ENCODE measurements at places on chromosomes 12 and 14.
A peak's percentile ranks its signal among the peaks of the same experiment; 100 is the strongest.

GRCh38 chr12:54432815-54433164 is 13.7 kb upstream of the ITGA5 start:
- H3K27me3 ChIP-seq, result peaks cover 14% of the 10 kb centered on the region
- H3K36me3 ChIP-seq, result no peaks in the 10 kb centered on the region
- no peak for DNase-seq
- H3K4me1 ChIP-seq, result peaks cover 21% of the 10 kb centered on the region
- no peak overlapping the region for H3K4me3 ChIP-seq

DNA sequence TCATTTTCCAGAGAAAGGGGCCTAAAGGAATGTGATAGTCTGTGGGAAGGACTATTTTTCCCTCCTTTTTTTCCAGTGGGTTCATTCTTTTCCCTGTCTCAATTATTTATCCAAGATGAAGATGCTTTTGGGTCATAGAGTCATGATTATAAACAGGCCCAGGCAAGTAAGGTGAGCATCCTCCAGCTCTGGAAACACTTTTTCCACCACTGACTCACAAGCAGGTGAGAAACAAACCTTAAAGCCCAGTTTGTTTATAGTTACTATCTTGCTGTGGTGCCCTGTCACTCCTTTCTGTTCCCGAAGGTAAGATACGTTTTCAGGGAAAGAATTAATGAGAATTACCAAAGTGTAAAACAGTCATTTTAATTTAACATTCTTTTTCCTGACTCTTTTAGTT is 107.7 kb upstream of the IFNG-AS1 start:
- H3K27me3 ChIP-seq, result peaks cover 15% of the 10 kb centered on the region
- no peaks in the 10 kb centered on the region for H3K4me1 ChIP-seq
- no peak for DNase-seq

DNA sequence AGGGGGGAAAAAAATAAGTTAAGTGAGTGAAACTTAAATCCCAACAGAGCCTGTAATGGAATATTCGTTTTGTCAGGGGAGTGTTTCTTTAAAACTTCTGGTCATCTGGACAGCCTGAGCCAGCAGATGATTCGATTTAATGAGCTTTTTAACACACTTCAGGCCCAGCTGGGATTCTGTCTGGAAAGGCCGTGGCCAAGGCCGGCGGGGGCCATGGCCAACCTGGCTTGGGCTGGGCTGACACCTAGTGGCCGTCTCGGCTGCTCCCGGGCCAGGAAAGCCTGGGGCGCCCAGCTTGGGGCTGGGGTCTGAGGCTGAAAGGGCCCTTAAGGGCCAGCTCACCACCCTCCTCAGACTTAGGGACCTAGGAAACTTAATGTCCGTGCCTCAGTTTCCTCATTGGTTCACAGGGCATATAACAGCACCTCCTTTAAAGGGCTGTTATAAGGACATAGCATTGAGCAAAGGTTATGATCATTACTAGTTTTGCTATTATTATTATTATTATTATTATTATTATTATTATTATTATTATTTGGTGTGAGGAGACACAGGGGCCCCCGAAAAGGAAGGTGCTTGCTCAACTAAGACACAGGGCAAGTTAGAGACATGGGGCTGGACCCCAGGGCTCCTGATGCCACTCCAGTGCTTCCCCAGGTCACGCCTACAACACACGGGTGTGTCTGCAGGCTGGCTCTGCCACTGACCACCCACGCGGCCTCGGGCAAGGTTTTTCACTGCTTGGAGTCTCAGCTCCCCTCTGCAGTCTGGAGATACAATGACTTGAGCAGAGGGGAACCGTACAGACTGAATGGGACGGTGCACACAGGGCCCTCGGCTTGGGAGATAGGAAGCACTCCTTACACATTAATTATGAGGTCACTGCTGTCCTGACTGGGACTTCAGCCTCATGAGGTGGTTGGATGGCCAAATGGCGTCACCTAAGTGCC is 84.0 kb downstream of the SYNE3 start:
- peaks cover 70% of the 10 kb centered on the region for H3K36me3 ChIP-seq
- H3K27ac ChIP-seq, result no peak overlapping the region
- no peak for DNase-seq
- no peaks in the 10 kb centered on the region for H3K27me3 ChIP-seq
- peaks cover 12% of the 10 kb centered on the region for H3K4me1 ChIP-seq

- H3K27ac ChIP-seq, result peak overlapping the region; percentile 94
- DNase-seq, result peak; percentile 74
- H3K4me1 ChIP-seq, result peaks cover 28% of the 10 kb centered on the region
- peaks cover 12% of the 10 kb centered on the region for H3K36me3 ChIP-seq
- H3K27me3 ChIP-seq, result no peaks in the 10 kb centered on the region
- peak overlapping the region; percentile 90 for H3K4me3 ChIP-seq
These were observed 32.4 kb downstream of the BICD1 start for GRCh38 chr12:32139064-32139421.

GRCh38 chr12:84862186-84862585 is 50.4 kb downstream of the SLC6A15 start:
- no peak overlapping the region for H3K4me3 ChIP-seq
- no peaks in the 10 kb centered on the region for H3K4me1 ChIP-seq
- no peak overlapping the region for H3K27ac ChIP-seq

- no peaks in the 10 kb centered on the region for H3K36me3 ChIP-seq
- no peaks in the 10 kb centered on the region for H3K27me3 ChIP-seq
- H3K4me3 ChIP-seq, result no peak overlapping the region
- no peak for DNase-seq
- no peak overlapping the region for H3K27ac ChIP-seq
These were observed 227.2 kb downstream of the BTG1 start for GRCh38 chr12:91918431-91918830.

GRCh38 chr12:103013741-103014300 is 56.3 kb downstream of the ASCL1 start:
- no peaks in the 10 kb centered on the region for H3K4me1 ChIP-seq
- DNase-seq, result no peak
- no peak overlapping the region for H3K4me3 ChIP-seq
- H3K27me3 ChIP-seq, result peaks cover 26% of the 10 kb centered on the region
- H3K36me3 ChIP-seq, result no peaks in the 10 kb centered on the region

DNA sequence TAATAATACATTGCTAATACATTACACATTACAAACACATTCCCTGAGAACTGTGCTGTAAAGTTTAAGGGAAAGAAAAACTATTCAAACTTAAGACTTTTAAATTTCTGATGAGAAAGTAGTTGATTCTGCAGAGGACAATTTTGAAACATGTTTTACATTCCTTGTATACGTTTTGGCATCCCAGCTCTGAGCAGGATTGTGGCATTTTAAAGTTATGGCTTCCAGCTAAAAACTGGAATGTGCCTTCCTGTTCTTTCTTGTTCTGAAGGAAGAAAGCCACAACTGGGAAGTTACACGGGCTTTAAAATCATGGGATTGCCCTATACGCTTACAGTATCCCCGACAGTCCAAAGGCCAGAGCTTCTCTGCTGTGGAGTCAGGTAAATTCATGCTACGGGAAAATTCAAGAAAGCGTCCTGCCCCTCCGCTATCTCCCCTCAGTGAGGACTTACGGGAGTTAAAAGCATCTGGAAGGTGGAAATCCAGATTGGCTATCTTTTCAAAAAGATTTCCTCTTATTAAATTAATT is 10.8 kb upstream of the KLHL42 start:
- no peak overlapping the region for H3K27ac ChIP-seq
- H3K36me3 ChIP-seq, result no peaks in the 10 kb centered on the region
- no peak for DNase-seq
- no peaks in the 10 kb centered on the region for H3K27me3 ChIP-seq
- H3K4me1 ChIP-seq, result no peaks in the 10 kb centered on the region

DNA sequence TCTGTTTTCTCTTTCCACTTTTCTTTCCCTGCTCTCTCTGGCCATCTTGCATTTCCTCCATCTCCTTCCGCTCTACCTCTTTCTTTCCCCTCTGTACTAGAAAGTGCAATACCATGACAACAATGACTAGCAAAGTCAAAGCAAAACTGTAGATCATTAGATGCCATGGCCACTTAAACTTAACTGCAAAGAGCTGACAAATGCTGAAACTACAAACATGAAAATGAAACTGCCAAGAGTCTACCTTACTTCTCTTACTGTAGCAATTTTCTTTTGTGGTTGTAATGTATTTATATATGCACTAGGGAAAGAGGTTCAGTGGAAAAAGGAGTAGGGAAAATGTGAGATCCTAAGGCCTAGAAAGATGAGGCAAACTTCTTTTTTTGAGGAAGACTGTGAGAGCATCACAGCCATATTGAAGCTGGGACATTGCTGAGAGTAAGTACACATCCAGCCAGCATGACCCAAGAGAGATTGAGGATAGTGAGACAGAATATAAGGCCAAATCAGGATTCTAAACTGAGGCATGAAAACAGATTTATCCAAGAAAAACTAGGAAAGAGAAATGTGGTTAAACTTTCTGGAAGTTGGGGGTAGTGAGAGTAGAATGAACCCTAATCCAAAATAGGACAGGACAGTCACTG is 276.6 kb upstream of the NAV3 start:
- H3K27me3 ChIP-seq, result no peaks in the 10 kb centered on the region
- H3K27ac ChIP-seq, result no peak overlapping the region
- DNase-seq, result no peak
- H3K4me3 ChIP-seq, result no peak overlapping the region
- H3K36me3 ChIP-seq, result no peaks in the 10 kb centered on the region
- no peaks in the 10 kb centered on the region for H3K4me1 ChIP-seq

DNA sequence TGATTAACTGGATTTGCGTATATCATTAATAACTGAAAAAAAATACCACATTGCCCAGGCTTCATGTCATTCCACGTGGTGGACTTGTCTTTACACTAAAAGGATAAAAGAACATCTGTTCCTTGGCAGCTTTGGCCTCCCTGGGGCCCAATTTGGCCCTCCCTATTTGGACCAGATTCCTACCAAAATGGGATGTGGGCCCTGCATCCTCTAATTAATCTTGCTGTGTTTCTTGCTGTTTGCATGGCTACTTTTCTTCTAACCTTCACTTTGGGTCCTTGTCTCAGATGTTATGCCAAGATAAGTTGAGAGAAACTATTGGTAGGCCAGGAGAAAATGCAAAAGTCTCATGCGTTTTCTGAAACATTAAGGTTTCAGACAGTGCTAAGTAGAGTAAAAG is 57.5 kb downstream of the PTHLH start:
- H3K4me3 ChIP-seq, result no peak overlapping the region
- H3K4me1 ChIP-seq, result no peaks in the 10 kb centered on the region
- no peaks in the 10 kb centered on the region for H3K36me3 ChIP-seq

DNA sequence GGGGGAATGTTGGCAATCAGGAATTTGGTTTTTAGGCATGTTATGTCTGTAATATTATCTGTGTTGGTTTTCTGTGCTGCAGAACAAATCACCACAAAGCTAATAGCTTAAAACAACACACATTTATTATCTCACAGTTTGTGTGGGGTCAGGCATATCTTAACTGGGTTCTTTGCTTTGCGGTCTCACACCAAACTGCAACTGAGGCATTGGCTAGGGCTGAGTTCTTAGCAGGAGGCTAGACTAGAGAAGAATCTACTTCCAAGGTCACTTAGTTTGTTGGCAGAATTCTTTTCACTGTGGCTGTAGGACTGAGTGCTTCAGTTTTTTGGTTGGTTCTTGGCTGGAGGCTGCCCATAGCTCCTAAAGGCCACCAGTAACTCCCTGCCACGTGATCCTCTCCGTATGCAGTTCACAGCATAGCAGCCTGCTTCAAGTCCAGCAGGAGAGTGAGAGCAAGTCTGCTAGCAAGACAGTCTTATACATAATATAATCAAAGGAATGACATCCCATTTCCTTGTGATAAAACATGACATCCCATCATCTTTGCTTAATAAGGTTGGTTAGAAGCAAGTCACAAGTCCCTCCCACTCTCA is 21.6 kb downstream of the ATF1 start:
- peaks cover 49% of the 10 kb centered on the region for H3K36me3 ChIP-seq
- H3K27me3 ChIP-seq, result no peaks in the 10 kb centered on the region
- peaks cover 3% of the 10 kb centered on the region for H3K4me1 ChIP-seq
- no peak overlapping the region for H3K27ac ChIP-seq
- DNase-seq, result no peak

GRCh38 chr12:93176610-93177126 is 201.1 kb upstream of the NUDT4 start:
- no peak overlapping the region for H3K4me3 ChIP-seq
- no peak overlapping the region for H3K27ac ChIP-seq
- peaks cover 34% of the 10 kb centered on the region for H3K4me1 ChIP-seq
- no peaks in the 10 kb centered on the region for H3K36me3 ChIP-seq
- no peaks in the 10 kb centered on the region for H3K27me3 ChIP-seq

- H3K36me3 ChIP-seq, result no peaks in the 10 kb centered on the region
- peaks cover 4% of the 10 kb centered on the region for H3K4me1 ChIP-seq
- peaks cover 10% of the 10 kb centered on the region for H3K27me3 ChIP-seq
- no peak overlapping the region for H3K27ac ChIP-seq
- DNase-seq, result no peak
These were observed 31.7 kb downstream of the UNC79 start for GRCh38 chr14:93462479-93462878.

- peak overlapping the region; percentile 60 for H3K4me3 ChIP-seq
- peaks cover 54% of the 10 kb centered on the region for H3K4me1 ChIP-seq
- no peaks in the 10 kb centered on the region for H3K27me3 ChIP-seq
- no peak for DNase-seq
These were observed 14.9 kb upstream of the IRF2BPL start for GRCh38 chr14:77043177-77043983.

DNA sequence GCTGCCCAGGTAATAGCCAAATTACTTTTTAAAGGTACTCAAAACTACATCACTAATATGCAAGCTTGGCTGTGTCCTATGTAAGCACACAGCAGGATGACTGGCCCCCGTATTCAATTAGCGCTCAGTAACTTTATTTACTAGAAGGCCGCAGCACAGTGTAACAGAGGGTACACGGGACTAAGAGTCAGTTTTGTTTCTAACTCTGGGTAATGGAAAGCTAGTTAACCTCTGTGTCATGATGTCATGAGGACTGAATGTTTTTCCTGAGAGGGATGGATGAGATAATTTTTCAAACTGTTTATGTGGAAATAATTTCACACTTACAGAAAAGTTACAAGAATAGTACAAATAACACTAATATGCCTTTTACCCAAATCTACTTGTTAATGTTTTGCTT is 27.1 kb downstream of the GALNT4 start:
- peaks cover 25% of the 10 kb centered on the region for H3K4me1 ChIP-seq
- DNase-seq, result no peak
- H3K4me3 ChIP-seq, result no peak overlapping the region
- no peak overlapping the region for H3K27ac ChIP-seq

DNA sequence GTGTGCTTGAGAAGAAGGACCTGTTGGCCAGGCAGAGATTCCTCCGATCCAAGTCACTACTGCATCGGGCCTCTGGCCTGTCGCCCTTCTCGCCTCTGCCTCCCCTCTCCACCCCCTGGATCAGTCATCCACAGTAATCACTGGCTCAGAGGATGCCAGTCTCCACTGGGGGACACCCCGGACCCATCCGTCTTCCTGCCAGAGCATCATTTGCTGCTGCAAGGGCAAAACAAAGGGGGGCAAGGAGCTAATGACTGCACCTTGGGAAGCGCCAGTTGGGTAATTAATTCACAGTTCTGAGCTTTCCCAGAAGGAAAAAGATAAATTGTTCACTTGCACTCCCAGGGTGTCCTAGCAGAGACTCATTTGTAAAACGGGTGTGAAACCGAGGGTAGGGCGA is 215.4 kb downstream of the GLT1D1 start:
- no peaks in the 10 kb centered on the region for H3K36me3 ChIP-seq
- H3K4me3 ChIP-seq, result no peak overlapping the region
- DNase-seq, result no peak
- H3K4me1 ChIP-seq, result no peaks in the 10 kb centered on the region

GRCh38 chr14:70585231-70585630 is 15.2 kb downstream of the MED6 start:
- H3K4me1 ChIP-seq, result peaks cover 5% of the 10 kb centered on the region
- H3K27ac ChIP-seq, result no peak overlapping the region
- H3K4me3 ChIP-seq, result no peak overlapping the region
- H3K27me3 ChIP-seq, result no peaks in the 10 kb centered on the region

GRCh38 chr14:50820786-50821509 is 10.0 kb downstream of the NIN start:
- H3K27ac ChIP-seq, result peak overlapping the region; percentile 95
- DNase-seq, result no peak
- H3K36me3 ChIP-seq, result peaks cover 68% of the 10 kb centered on the region
- H3K4me1 ChIP-seq, result peaks cover 86% of the 10 kb centered on the region

Measured in stimulated activated naive B cell treated with anti-CD40 and anti-IgM and Interleukin-4, amounts not matched to agents 10 μg/mL and 1 μg/mL and 100 μg/mL, for 72 hours (primary cell).